ENCODE measurements at places on chromosomes 5 and 9.

DNA sequence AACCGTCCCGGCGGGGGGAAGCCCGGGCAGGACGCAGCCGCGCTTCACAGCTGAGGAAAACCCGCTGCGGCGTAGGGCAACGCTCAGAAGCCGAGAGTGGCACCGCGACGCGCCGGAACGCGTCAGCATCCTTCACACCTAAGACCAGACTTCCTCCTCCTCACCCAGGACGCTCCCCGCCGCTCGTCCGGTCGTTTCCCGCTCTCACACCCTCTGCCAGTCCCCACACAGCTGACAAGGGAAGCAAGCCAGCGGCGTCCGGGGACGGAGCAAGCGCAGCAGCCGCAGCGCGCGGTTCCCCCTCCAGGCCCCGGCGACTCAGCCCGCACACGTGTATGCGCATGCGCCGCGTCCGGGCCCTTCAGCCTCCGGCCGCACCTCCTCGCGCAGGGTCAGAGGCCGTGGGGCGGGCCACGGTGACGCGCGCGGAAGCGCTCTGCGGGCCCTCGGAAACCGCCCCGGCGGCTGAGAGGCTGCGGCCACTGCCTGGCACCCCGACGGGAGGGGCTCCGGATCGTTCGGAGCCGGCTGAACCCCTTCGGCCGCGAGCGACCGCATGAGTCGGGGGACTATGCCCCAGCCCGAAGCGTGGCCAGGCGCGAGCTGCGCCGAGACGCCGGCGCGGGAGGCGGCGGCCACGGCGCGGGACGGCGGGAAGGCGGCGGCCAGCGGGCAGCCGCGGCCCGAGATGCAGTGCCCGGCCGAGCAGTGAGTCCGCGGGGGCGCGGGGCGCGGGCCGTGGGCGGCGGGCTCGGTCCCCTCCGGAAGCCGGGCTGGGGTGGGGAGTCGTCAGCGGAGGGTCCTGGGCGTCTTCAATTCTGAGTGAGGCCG lies at the start of gene OTULIN:
OTULIN (plus strand) TSS at position 449 of the 831 bp plus-strand sequence; CDS start at position 557, 108 bp downstream.
- peak; percentile 78 for DNase-seq

GRCh38 chr9:72623156-72623555 lies 101.7 kb downstream of the TMC1 start:
- no peak for DNase-seq

- DNase-seq, result peak; percentile 76
Measured at GRCh38 chr9:129888293-129889121, 53.2 kb downstream of the USP20 start.

DNA sequence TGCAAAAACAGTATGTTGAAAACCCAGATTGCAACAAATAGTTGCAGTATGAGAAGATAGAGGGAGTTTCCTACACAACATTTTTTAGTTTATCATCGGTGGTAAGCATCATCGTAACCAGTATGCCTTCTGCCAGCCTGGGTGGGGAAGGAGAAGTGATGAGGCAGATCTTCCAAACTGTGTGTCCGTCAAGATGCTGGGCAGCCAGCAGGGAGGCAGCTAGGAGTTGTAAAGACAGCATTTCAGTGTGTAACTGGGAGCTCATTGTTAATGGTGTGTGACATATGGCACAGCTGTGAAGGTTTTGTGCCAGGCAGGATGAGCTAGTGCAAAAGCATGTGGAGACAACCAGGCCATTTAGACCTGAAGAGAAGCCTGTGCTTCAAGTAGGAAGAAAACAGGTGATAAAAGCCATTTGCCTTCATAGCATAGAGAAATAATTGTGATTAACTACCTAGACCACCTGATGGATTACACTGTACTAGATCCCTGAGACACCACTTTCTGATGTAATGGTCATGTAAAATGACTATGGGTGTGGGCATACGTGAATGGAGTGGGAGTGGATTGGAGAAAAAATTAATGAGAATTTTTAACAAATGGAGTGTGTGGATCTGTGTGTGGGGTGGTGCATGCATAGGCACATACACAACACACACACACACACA lies 347.0 kb upstream of the ADAMTSL1 start:
- no peak for DNase-seq

DNA sequence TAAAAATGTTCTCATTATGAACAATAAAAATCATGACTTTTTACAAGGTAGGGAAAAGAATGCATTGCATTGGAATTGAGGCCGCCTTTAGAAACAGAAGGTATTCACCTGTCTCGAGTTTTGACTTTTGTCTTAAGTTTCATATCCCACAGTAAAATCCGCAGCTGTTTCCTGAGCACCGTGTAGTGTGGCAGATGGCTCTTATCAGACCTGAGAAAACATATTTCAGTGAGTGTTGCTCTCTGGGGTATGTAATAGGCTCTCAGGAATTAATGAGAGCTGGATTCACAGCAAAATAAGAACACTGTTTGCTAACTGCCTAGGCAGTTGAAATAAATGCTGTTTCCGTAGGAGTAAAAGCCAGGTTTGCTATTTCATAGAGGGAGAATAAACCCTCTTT lies 221.4 kb downstream of the CFAP90 start:
- no peak for DNase-seq

DNA sequence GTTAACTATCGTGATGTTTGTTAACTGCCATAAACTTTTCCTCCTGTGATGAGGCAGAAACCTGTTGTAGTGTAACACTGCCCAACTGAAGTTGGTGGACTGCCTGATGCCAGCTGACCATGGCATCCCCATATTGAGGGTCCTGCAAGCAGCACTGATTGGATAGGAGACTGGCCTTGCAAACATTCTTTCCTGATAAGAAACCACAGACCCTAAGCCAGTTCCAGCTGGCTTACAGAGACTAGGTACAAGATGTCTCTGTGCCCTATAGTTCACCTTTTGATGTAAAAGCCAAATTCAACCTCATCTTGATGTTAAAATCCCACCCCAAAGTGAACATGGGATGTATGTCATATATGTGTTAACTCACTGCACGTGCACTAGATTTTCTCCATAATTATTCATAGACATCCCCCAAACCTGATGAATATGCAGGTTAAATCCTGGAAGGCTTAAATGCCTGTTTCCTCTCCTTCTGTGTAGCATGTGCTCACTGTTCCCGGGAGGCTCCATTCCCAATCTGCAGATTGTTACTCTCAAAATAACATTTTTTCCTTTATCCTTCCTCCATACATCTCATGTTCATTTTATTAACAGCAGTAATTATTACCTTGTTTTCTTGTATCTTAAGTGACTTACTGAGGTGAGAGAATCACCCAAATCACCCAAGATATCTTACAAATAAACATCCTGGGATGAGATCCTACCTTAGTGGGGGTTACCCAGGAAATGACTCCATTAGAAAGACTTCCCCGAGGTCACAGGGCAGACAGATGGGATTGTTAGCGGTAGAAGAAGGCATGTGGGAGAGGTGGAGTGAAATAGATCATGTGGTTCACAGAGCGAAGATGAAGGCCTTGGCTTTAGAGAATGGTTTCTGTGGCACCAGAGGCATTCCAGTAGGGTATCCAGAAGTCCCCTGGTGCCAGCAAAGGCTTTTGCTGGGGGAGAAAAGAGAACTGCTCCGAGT lies 566.7 kb downstream of the CCDC171 start:
- DNase-seq, result no peak

- no peak for DNase-seq
Measured at GRCh38 chr5:78300464-78301045, 6.1 kb upstream of the AP3B1 start.

DNA sequence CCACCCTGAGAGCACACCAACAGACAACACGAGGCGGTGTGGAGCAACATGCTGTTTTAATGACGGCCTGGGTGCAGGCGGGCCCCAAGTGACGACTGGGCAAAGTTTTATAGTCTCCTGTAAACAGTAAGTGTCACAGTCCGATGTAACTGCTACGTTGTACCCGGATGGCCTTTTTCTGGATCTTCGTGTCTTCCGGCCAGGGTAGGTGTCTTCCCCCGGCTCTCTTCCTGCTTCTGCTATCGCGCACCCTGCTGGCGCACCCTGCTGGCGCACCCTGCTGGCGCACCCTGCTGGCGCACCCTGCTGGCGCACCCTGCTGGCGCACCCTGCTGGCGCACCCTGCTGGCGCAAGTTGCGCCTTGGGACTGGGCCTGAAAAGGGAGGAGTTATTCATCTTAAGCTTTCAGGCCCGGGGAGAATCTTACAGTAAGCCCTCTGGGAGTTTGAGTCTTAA lies 143.0 kb upstream of the TARS1 start:
- DNase-seq, result no peak

DNA sequence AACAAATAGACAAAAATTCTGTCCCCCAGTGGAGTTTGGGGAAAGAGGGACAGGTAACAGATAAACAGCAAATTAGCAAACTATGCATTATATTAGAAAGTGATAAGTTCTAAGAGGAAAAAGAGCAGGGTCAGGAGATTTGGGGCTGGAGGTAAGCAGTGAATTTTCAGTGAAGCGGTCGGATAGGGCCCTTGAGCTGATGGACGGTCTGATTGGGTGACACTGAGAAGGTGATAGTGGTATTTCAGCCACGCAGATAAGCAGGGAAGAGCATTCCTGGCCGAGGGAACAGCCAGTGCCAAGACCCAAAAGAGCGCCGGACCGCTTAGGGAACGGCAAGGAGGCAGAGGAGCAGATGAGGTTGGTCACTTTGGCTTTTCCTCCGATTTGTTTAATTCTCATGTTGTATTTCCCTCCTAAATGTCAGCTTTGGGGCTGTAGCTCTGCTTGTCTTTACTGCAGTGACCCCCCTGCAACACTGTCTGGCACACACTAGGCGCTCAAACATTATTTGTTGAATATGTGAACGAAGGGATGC lies 1.1 kb upstream of the PTPN3 start:
- no peak for DNase-seq

GRCh38 chr9:93458712-93459111 lies 5.3 kb upstream of the FAM120AOS start:
- DNase-seq, result no peak

DNA sequence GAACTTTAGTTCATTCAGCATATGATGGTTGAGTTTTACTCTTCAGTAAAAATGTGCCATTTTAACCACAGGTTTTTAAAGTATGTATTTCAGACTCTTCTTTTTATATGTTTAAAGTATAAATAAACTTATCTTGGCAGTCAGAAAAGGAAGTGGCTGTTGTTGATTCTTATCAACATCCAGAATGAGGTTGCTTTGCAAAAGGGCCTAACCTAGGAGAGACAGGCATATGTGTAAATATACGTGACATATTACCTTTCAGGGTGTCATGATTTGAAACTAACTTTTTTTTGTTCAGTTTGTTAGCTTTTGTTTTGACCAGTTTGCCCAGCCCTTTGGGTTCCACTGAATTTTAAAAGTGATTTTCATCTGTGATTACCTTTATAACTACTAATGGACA lies 7.4 kb downstream of the SMARCA2 start:
- no peak for DNase-seq

Measured in activated CD8-positive, alpha-beta memory T cell treated with anti-CD3 and anti-CD28 coated beads for 1 hour (primary cell).